ENCODE measurements at places on chromosomes 11 and 22.

DNA sequence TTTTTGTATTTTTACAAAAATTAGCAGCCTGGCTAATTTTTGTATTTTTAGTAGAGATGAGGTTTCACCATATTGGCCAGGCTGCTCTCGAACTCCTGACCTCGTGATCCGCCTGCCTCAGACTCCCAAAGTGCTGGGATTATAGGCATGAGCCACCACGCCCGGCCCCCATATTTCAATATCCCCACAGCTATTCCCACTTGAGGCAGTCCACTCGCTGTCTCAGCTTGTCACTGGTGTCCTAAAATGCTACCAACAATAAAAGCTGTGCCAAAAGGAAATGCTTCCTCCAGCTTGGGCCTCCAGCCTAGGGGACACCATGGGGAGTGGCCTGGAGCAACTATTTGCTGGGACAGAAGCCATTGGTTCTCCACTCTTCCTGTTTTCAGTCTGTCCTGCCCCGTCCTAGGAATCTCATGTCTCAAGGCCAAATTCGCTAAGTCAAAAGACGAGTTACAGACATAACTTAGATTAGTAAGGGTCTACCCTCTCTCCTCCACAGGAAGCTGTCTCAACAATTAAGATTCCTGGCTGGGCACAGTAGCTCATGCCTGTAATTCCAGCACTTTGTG is 7.3 kb upstream of the SPINDOC start:
- no peaks in the 10 kb centered on the region for H3K27me3 ChIP-seq
- H3K4me1 ChIP-seq: no peaks in the 10 kb centered on the region
- no peaks in the 10 kb centered on the region for H3K36me3 ChIP-seq
- H3K27ac ChIP-seq: no peak overlapping the region

- no peak for DNase-seq
- no peaks in the 10 kb centered on the region for H3K27me3 ChIP-seq
- H3K27ac ChIP-seq: no peak overlapping the region
- H3K4me1 ChIP-seq: no peaks in the 10 kb centered on the region
These were observed 141.5 kb upstream of the FAT3 start for GRCh38 chr11:92083123-92083522.

GRCh38 chr22:39405346-39406085 is 5.9 kb downstream of the TAB1 start:
- H3K27me3 ChIP-seq: no peaks in the 10 kb centered on the region
- peaks cover 35% of the 10 kb centered on the region for H3K4me1 ChIP-seq
- no peak for DNase-seq
- peaks cover 51% of the 10 kb centered on the region for H3K36me3 ChIP-seq

GRCh38 chr11:33980897-33981296 is 70.6 kb upstream of the CAPRIN1 start:
- H3K27me3 ChIP-seq: peaks cover 16% of the 10 kb centered on the region
- H3K27ac ChIP-seq: no peak overlapping the region
- no peak for DNase-seq
- H3K4me1 ChIP-seq: no peaks in the 10 kb centered on the region

GRCh38 chr22:48640890-48641841 is 1186.5 kb downstream of the BRD1 start:
- no peaks in the 10 kb centered on the region for H3K27me3 ChIP-seq
- H3K36me3 ChIP-seq: no peaks in the 10 kb centered on the region
- H3K27ac ChIP-seq: no peak overlapping the region

DNA sequence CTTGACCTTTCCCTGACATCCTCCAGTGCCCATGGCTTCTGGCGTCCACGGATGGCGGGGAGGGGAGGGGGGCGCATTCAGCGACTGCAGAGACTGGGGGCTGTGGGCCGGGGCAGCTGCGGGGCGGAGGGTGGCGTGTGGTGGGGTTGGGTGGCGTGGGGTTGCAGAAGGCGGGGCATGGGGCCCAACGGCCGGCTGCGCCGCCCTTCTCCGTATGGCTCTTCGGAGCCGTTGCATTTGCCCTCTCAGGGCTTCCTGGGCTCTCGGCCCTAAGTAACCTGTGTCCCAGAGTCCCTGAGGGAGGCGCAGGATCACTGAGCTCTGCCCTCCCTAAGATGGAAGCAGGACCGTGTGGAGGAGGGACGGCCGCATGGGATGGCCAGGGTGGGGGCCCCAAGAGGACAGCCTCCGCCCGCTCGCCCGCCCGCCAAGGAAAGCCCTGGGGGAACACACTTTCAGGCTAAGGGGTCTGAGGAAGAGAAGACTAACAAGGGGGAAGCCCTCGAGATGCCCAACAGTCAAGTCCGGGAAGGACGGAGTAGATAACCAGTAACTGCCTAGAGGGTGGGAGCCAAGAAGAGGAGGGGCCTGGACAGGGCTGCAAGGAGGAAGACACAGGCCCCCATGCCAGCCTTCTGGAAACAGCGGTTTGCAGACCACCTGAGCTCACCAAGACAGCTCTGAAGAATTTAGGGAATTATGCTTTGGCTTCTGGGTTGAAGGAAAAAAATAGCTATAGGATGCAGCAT is 9.2 kb upstream of the AIFM3 start:
- H3K4me1 ChIP-seq: peaks cover 7% of the 10 kb centered on the region
- no peak for DNase-seq
- peaks cover 21% of the 10 kb centered on the region for H3K27me3 ChIP-seq

- no peaks in the 10 kb centered on the region for H3K27me3 ChIP-seq
- DNase-seq: no peak
- H3K27ac ChIP-seq: no peak overlapping the region
- H3K36me3 ChIP-seq: no peaks in the 10 kb centered on the region
- no peaks in the 10 kb centered on the region for H3K4me1 ChIP-seq
These were observed 81.7 kb downstream of the BARX2 start for GRCh38 chr11:129457321-129457720.

GRCh38 chr11:2761131-2762030 is 61.6 kb upstream of the KCNQ1OT1 start:
- no peaks in the 10 kb centered on the region for H3K36me3 ChIP-seq
- DNase-seq: no peak
- H3K4me1 ChIP-seq: no peaks in the 10 kb centered on the region

GRCh38 chr11:82775736-82776346 is 42.2 kb upstream of the FAM181B start:
- H3K4me3 ChIP-seq: no peak overlapping the region
- H3K27ac ChIP-seq: no peak overlapping the region
- H3K36me3 ChIP-seq: no peaks in the 10 kb centered on the region
- peaks cover 17% of the 10 kb centered on the region for H3K27me3 ChIP-seq
- peaks cover 1% of the 10 kb centered on the region for H3K4me1 ChIP-seq
- peak; percentile 45 for DNase-seq

- no peak for DNase-seq
- peaks cover 18% of the 10 kb centered on the region for H3K36me3 ChIP-seq
- no peak overlapping the region for H3K4me3 ChIP-seq
- H3K27me3 ChIP-seq: no peaks in the 10 kb centered on the region
These were observed 19.8 kb upstream of the PPP2R1B start for GRCh38 chr11:111785886-111786412.

GRCh38 chr22:38623351-38623750 is 32.8 kb downstream of the FAM227A start:
- no peak overlapping the region for H3K4me3 ChIP-seq
- H3K27me3 ChIP-seq: peaks cover 3% of the 10 kb centered on the region
- no peaks in the 10 kb centered on the region for H3K36me3 ChIP-seq
- no peaks in the 10 kb centered on the region for H3K4me1 ChIP-seq

GRCh38 chr11:15313862-15314261 is 199.1 kb downstream of the INSC start:
- H3K27me3 ChIP-seq: no peaks in the 10 kb centered on the region
- H3K36me3 ChIP-seq: no peaks in the 10 kb centered on the region
- no peak for DNase-seq
- H3K4me1 ChIP-seq: no peaks in the 10 kb centered on the region

- no peaks in the 10 kb centered on the region for H3K36me3 ChIP-seq
- no peak overlapping the region for H3K4me3 ChIP-seq
- peaks cover 7% of the 10 kb centered on the region for H3K27me3 ChIP-seq
- no peaks in the 10 kb centered on the region for H3K4me1 ChIP-seq
These were observed 26.2 kb upstream of the LDLRAD3 start for GRCh38 chr11:35917676-35918075.

- no peaks in the 10 kb centered on the region for H3K27me3 ChIP-seq
- H3K4me1 ChIP-seq: peaks cover 42% of the 10 kb centered on the region
- DNase-seq: no peak
- no peak overlapping the region for H3K4me3 ChIP-seq
These were observed 27.2 kb upstream of the ADORA2A start for GRCh38 chr22:24400034-24400725.

- peaks cover 27% of the 10 kb centered on the region for H3K27me3 ChIP-seq
- H3K4me3 ChIP-seq: no peak within 1 kb of the TSS
- DNase-seq: no peak
- H3K4me1 ChIP-seq: no peaks in the 10 kb centered on the region
- no peak within 1 kb of the TSS for H3K27ac ChIP-seq
- H3K36me3 ChIP-seq: no peaks in the 10 kb centered on the region
These were observed at the start of gene POU2AF2 for GRCh38 chr11:111245425-111245824. POU2AF2 (plus strand) TSS chr11:111245725; CDS start chr11:111245854, 129 bp downstream.

- H3K36me3 ChIP-seq: no peaks in the 10 kb centered on the region
- peaks cover 5% of the 10 kb centered on the region for H3K4me1 ChIP-seq
- DNase-seq: no peak
- no peak overlapping the region for H3K4me3 ChIP-seq
- H3K27me3 ChIP-seq: peaks cover 2% of the 10 kb centered on the region
- no peak overlapping the region for H3K27ac ChIP-seq
These were observed 35.3 kb downstream of the EXPH5 start for GRCh38 chr11:108558222-108558621.

- no peak overlapping the region for H3K27ac ChIP-seq
- DNase-seq: no peak
- no peaks in the 10 kb centered on the region for H3K4me1 ChIP-seq
- no peak overlapping the region for H3K4me3 ChIP-seq
- no peaks in the 10 kb centered on the region for H3K36me3 ChIP-seq
These were observed 49.5 kb downstream of the LMO2 start for GRCh38 chr11:33842236-33842915.

DNA sequence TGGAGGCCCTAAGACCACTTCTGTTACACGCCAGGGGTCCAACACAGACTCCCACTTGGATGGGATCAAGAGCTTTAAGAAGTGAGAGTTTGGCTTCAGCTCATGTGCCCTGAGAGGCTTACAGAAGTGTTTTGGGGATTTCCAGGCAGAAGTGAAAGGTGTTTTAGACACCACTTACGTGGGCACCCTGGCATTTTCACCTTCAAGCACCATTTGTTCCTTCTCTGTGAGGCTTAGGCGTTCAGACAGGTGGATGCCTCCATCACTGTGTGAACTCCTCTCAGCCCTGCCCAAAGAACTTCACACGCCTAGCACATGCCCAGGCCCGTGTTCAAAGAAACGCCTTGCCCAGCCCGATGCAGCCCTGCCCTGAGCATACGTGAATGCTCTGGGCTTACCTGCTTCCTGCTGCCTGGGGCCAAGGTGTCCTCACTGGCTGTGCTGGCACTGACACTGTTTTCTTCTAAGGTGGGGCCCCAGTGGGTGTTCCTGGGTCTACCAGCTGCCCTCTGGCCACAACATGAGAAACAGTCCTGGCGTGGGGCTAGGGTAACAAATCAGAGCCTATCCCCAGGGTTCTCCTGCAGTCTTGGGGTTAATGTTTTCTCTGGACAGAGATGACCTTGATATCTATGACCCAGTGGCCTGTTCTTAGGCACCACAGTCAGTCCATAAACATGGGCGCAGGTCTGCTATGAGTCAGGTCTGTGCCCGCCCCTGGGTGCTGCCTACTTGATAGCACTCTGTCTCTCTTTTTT is 34.0 kb downstream of the AMPD3 start:
- DNase-seq: no peak
- H3K36me3 ChIP-seq: peaks cover 50% of the 10 kb centered on the region
- H3K4me3 ChIP-seq: no peak overlapping the region
- H3K27ac ChIP-seq: no peak overlapping the region

GRCh38 chr11:8066911-8067455 is 14.0 kb upstream of the TUB start:
- H3K27me3 ChIP-seq: peaks cover 10% of the 10 kb centered on the region
- H3K4me3 ChIP-seq: no peak overlapping the region
- H3K27ac ChIP-seq: no peak overlapping the region
- DNase-seq: peak; percentile 3
- H3K36me3 ChIP-seq: no peaks in the 10 kb centered on the region
- H3K4me1 ChIP-seq: no peaks in the 10 kb centered on the region

- no peaks in the 10 kb centered on the region for H3K36me3 ChIP-seq
- no peaks in the 10 kb centered on the region for H3K27me3 ChIP-seq
- no peak overlapping the region for H3K4me3 ChIP-seq
- DNase-seq: no peak
- no peaks in the 10 kb centered on the region for H3K4me1 ChIP-seq
These were observed 18.1 kb downstream of the JHY start for GRCh38 chr11:122900587-122901202.

GRCh38 chr22:49916831-49917230 is 1.4 kb downstream of the ALG12 start:
- no peaks in the 10 kb centered on the region for H3K27me3 ChIP-seq
- peaks cover 17% of the 10 kb centered on the region for H3K4me1 ChIP-seq

- H3K36me3 ChIP-seq: no peaks in the 10 kb centered on the region
- H3K27me3 ChIP-seq: peaks cover 11% of the 10 kb centered on the region
- no peak overlapping the region for H3K4me3 ChIP-seq
- no peak overlapping the region for H3K27ac ChIP-seq
- peaks cover 9% of the 10 kb centered on the region for H3K4me1 ChIP-seq
These were observed 134.3 kb upstream of the SESN3 start for GRCh38 chr11:95365348-95365747.

DNA sequence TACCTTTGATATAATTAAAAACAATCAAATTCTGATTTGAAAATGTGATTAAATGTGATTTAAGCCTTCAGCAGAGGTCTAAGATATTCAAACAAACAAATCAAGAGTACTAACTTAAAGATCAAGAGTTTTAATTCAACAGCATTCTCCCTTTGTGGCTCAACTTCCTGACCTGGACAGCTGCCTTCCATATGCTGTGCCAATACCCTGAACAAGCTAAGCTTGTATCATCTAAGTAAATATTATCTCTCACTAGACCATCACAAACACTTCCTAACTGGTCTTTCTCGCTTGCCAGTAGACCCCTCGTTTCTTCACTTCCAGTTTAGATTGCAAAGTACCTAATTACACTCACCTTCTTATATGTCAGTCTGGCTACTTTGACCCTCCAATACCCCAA is 35.9 kb upstream of the P4HA3 start:
- H3K27ac ChIP-seq: no peak overlapping the region
- no peaks in the 10 kb centered on the region for H3K27me3 ChIP-seq
- DNase-seq: no peak
- peaks cover 33% of the 10 kb centered on the region for H3K36me3 ChIP-seq
- peaks cover 2% of the 10 kb centered on the region for H3K4me1 ChIP-seq

DNA sequence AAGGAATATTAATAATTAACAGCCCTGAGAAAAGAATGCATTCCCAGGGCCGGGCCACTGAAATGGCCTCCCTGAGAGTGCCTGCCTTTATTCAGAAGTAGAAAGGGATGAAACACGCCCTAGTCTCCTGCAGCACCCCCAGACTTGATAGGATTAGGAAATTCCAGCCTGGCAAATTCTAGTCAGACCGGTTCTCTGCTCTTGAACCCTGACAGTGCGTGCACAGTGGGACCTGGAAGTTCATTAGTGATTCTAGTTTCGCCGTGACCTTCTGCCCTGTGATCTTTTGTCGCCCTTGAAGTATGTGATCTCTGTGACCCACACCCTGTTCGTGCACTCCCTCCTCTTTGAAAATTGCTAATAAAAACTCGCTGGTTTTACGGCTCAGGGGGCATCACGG is 2.1 kb upstream of the GSTP1 start:
- DNase-seq: no peak
- H3K36me3 ChIP-seq: peaks cover 24% of the 10 kb centered on the region
- H3K27me3 ChIP-seq: peaks cover 19% of the 10 kb centered on the region
- H3K4me1 ChIP-seq: peaks cover 30% of the 10 kb centered on the region

All from activated T-helper 2 cell treated with anti-CD3 and anti-CD28 coated beads, Interferon-gamma antibody, Interleukin-2, Interleukin-4, amounts not matched to agents 10 μg/mL and 5 μg/mL and 100 μg/mL, durations not matched to agents 14 hours and 24 hours and 36 hours (primary cell).